Endothelial cell (in vitro differentiated cells): ENCODE measurements at places on chromosomes 6 and 20. TPM values are rescaled to one million over a fixed set of nuclear protein-coding genes. Genes with fewer than 3 reads are reported as not detected.

DNA sequence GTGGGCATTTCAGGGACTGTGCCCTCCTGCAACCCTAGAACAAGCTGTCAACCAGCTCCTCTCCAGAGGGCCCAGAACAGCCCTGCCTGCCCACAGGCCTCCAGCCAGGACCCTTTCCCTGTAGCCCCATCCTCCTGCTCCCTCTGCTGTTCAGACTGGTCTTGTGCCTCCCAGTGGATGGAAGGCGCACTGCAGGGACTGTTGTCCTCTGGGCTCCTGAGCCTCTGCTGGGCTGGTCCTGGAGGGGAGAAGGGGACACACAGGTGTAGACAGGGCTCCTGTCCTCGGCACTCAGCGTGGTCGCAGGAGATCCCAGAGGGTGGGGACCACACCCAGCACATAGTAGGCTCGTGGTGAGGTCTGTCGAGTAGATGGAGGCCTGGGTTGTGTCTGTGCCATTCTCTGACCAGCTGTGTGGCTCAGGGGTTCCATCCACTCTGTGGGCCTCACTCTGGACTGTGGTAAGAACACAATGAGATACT, 11.5 kb downstream of the ITPR3 start:
- peak overlapping the region; percentile 88 for H3K4me3 ChIP-seq
- peak; percentile 83 for DNase-seq
- peaks cover 39% of the 10 kb centered on the region for H3K4me1 ChIP-seq
- H3K27me3 ChIP-seq: peaks cover 10% of the 10 kb centered on the region
- H3K27ac ChIP-seq: peak overlapping the region; percentile 5

Gene NMBR
- not detected for total RNA-seq

Gene EMILIN3
- total RNA-seq: 0.28 TPM

DNA sequence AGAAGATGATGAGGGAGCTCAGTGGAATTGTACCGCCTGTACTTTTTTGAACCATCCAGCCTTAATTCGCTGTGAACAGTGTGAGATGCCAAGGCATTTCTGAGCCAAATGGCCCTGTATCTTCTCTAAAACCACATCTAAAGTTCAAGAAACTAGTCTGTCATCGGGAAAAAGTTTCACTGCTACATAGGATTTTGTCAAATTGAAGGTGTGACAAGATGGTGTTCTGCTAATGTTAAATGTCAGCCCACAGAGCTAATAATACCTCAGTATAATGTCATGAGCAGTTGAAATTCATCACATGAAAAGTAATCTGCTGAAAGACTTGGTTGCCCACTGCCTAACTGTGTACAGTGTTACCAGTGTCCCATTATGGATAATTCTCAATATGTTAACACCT, 9.6 kb downstream of the SUMO4 start:
- no peak overlapping the region for H3K27ac ChIP-seq
- no peak for DNase-seq
- no peaks in the 10 kb centered on the region for H3K4me1 ChIP-seq

DNA sequence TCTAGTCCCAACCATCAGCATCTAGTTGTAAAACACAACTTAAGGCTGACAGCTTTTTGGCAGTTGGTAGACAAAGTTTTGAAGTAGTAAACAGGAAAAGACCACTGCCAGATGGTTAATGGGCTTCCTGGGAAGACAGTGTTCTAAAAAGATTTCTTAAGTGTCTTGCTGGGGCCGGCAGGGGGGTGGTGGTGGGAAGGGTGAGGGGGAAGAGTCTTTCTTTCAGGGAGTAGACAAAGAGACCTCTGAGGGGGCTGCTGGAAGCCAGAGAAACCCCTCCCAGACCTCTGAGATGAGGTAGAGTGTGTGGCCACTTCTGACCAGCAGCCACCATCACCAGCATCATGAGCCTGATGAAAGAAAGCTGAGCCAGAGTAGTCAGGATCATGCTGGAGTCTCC, 784.9 kb downstream of the TENT5A start:
- peaks cover 13% of the 10 kb centered on the region for H3K4me1 ChIP-seq
- H3K4me3 ChIP-seq: no peak overlapping the region
- peak overlapping the region; percentile 95 for H3K27ac ChIP-seq
- H3K27me3 ChIP-seq: no peaks in the 10 kb centered on the region

GRCh38 chr6:110198561-110198960, 18.3 kb downstream of the CDC40 start:
- no peaks in the 10 kb centered on the region for H3K4me1 ChIP-seq
- no peak overlapping the region for H3K27ac ChIP-seq
- no peaks in the 10 kb centered on the region for H3K27me3 ChIP-seq

- no peak overlapping the region for H3K4me3 ChIP-seq
- H3K4me1 ChIP-seq: peaks cover 16% of the 10 kb centered on the region
- no peaks in the 10 kb centered on the region for H3K36me3 ChIP-seq
- peaks cover 3% of the 10 kb centered on the region for H3K27me3 ChIP-seq
- DNase-seq: no peak
Measured at GRCh38 chr6:37779902-37780628, 39.5 kb upstream of the ZFAND3 start.

GRCh38 chr20:44698351-44698750, 16.8 kb upstream of the CCN5 start:
- H3K4me3 ChIP-seq: no peak overlapping the region
- no peaks in the 10 kb centered on the region for H3K36me3 ChIP-seq
- no peaks in the 10 kb centered on the region for H3K27me3 ChIP-seq
- H3K4me1 ChIP-seq: no peaks in the 10 kb centered on the region
- DNase-seq: no peak

Gene TINAG
- not detected for total RNA-seq

GRCh38 chr6:88864359-88865054, 98.9 kb downstream of the RNGTT start:
- H3K4me1 ChIP-seq: peaks cover 6% of the 10 kb centered on the region
- no peak for DNase-seq
- peaks cover 2% of the 10 kb centered on the region for H3K27me3 ChIP-seq
- no peaks in the 10 kb centered on the region for H3K36me3 ChIP-seq
- no peak overlapping the region for H3K27ac ChIP-seq

Gene BTN2A1
- total RNA-seq: 28.7 TPM

GRCh38 chr6:31379850-31380249, 22.9 kb upstream of the HLA-B start:
- H3K27me3 ChIP-seq: no peaks in the 10 kb centered on the region
- H3K36me3 ChIP-seq: no peaks in the 10 kb centered on the region
- DNase-seq: no peak
- no peaks in the 10 kb centered on the region for H3K4me1 ChIP-seq
- no peak overlapping the region for H3K27ac ChIP-seq

- H3K4me3 ChIP-seq: no peak overlapping the region
- no peaks in the 10 kb centered on the region for H3K27me3 ChIP-seq
- H3K36me3 ChIP-seq: peaks cover 10% of the 10 kb centered on the region
- peaks cover 10% of the 10 kb centered on the region for H3K4me1 ChIP-seq
- no peak overlapping the region for H3K27ac ChIP-seq
Measured at GRCh38 chr20:36255445-36255844, 19.2 kb downstream of the AAR2 start.

DNA sequence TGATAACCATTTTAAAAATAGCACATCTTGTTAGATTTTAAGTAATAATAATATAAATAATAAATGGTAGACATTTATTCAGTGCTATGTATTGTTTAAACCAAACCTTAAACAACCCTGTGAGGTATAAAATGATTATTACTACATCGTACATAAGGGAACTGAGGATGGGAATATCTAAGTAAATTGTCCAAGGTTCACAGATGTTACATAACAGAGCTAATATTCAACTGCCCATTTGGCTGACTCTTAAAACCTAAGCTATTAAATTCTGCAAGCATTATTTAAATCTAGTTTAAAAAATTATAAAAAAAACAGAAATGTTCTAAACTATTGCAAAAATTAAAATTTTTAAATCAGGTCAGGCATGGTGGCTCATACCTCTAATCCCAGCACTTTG, 175.1 kb downstream of the COL19A1 start:
- no peak overlapping the region for H3K27ac ChIP-seq
- H3K27me3 ChIP-seq: no peaks in the 10 kb centered on the region

DNA sequence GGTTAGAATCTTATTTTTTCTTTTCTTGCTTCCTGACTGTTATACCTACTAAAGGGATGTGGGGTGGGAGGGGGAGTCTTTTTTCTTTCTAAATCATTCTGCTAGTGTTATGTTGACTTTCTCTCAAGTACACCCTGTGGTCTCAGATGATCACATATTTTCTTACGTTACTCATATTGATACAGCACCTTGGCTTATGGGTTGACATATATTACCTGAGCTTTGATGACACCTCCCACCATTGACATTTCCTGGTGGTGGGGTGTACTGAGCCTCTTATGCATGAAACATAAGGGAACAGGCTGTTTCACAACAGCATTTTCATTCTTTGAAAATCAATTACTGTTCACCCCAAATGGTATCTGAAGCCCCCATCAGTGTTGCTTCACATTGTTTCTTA, 169.8 kb downstream of the MMS22L start:
- H3K36me3 ChIP-seq: no peaks in the 10 kb centered on the region
- H3K27ac ChIP-seq: no peak overlapping the region
- H3K27me3 ChIP-seq: no peaks in the 10 kb centered on the region
- DNase-seq: no peak
- peaks cover 21% of the 10 kb centered on the region for H3K4me1 ChIP-seq
- H3K4me3 ChIP-seq: no peak overlapping the region

DNA sequence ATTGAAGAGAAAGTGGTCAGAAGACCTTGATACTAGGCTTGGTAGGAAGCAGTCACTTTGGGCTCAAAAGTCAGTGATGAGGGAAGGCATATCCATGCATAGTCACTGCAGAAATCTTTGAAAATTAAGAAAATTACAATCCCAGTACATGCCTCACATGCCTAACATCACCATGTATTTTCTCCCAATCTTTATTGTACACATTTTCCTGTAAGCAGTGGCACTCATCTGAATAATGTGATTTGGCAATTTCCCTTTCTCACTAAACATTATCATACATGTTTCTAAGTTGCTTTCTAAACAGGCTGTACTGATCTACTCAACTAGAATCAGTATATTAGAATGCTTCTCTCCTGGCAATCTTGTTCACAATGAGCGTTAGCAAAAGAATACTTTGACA, 280.7 kb upstream of the SUPT3H start:
- H3K36me3 ChIP-seq: no peaks in the 10 kb centered on the region
- H3K4me1 ChIP-seq: no peaks in the 10 kb centered on the region
- peaks cover 14% of the 10 kb centered on the region for H3K27me3 ChIP-seq
- no peak for DNase-seq
- no peak overlapping the region for H3K4me3 ChIP-seq

Gene BPIFB2
- total RNA-seq: not detected

Gene ANKRD66
- total RNA-seq: not detected

- H3K36me3 ChIP-seq: no peaks in the 10 kb centered on the region
- DNase-seq: no peak
- H3K4me1 ChIP-seq: no peaks in the 10 kb centered on the region
- peaks cover 6% of the 10 kb centered on the region for H3K27me3 ChIP-seq
- no peak overlapping the region for H3K4me3 ChIP-seq
- H3K27ac ChIP-seq: no peak overlapping the region
Measured at GRCh38 chr20:62234339-62234738, 4.0 kb upstream of the OSBPL2 start.

DNA sequence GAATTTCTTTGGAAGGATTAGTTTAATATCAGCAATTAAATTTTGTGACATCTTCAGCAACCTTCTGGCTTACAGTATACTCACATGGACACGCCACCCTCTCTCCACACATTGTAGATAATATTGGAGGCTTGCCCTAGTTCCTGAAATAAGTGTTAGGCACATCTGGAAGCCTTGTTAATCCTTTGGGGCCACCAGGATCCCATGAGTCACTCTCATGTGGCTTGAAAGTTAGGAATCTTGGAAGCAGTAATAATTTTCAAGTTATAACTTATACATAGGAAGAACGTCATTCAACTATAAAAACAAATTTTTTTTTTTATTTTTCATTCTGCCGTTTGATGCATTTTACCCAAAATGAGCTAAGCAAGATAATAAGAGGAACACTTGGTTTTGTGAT, 20.5 kb downstream of the LAMA4 start:
- no peaks in the 10 kb centered on the region for H3K27me3 ChIP-seq
- peaks cover 15% of the 10 kb centered on the region for H3K4me1 ChIP-seq
- DNase-seq: no peak
- no peak overlapping the region for H3K4me3 ChIP-seq
- no peaks in the 10 kb centered on the region for H3K36me3 ChIP-seq
- H3K27ac ChIP-seq: no peak overlapping the region

- no peaks in the 10 kb centered on the region for H3K4me1 ChIP-seq
- DNase-seq: no peak
- H3K4me3 ChIP-seq: no peak overlapping the region
- H3K36me3 ChIP-seq: no peaks in the 10 kb centered on the region
Measured at GRCh38 chr6:16437095-16437494, 198.7 kb downstream of the GMPR start.

- H3K36me3 ChIP-seq: peaks cover 49% of the 10 kb centered on the region
- DNase-seq: no peak
- no peaks in the 10 kb centered on the region for H3K27me3 ChIP-seq
- no peak overlapping the region for H3K27ac ChIP-seq
- H3K4me1 ChIP-seq: no peaks in the 10 kb centered on the region
Measured at GRCh38 chr6:90559931-90560330, 26.9 kb downstream of the MAP3K7 start.

DNA sequence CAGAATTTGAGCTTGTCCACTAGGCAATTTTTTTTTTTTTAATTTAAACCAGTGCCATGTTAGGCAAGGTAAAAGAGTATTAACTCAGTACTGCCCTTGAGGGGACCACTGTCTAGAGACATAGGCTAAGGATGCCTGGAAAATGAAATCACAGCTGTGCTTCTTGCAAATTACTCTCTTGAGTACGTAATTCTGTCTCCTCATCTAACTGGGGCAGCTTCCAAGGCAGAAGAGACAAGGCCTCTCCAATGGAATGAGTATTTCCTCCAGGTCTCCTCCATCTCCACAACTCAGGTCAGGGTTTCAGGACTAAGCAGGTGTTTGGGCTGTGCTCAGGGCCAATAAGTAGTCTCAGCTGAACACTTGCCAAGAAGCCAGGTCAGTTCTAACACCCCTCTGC, 33.8 kb upstream of the MRPS10 start:
- H3K4me1 ChIP-seq: peaks cover under 1% of the 10 kb centered on the region
- peaks cover 16% of the 10 kb centered on the region for H3K36me3 ChIP-seq
- H3K27me3 ChIP-seq: peaks cover 1% of the 10 kb centered on the region
- no peak overlapping the region for H3K4me3 ChIP-seq
- DNase-seq: no peak

- no peak within 1 kb of the TSS for H3K4me3 ChIP-seq
- H3K27ac ChIP-seq: no peak within 1 kb of the TSS
- DNase-seq: no peak
- H3K36me3 ChIP-seq: peaks cover 2% of the 10 kb centered on the region
Measured at GRCh38 chr6:41162687-41163418, at the start of gene TREM2. Gene TREM2 (minus strand): TSS chr6:41163116. CDS start chr6:41163082, 34 bp downstream.

Gene HFE
- total RNA-seq: 1.2 TPM

Gene ADTRP
- not detected for total RNA-seq

Gene SLC24A3
- 0.15 TPM for total RNA-seq

GRCh38 chr6:30169658-30170614, 6.6 kb downstream of the TRIM15 start:
- peak; percentile 28 for DNase-seq
- H3K4me1 ChIP-seq: peaks cover 6% of the 10 kb centered on the region
- no peaks in the 10 kb centered on the region for H3K36me3 ChIP-seq

GRCh38 chr20:7250337-7250736, 482.9 kb downstream of the BMP2 start:
- no peak for DNase-seq
- no peaks in the 10 kb centered on the region for H3K4me1 ChIP-seq
- H3K27ac ChIP-seq: no peak overlapping the region

GRCh38 chr20:34389954-34390555, 27.0 kb downstream of the ITCH start:
- no peak overlapping the region for H3K27ac ChIP-seq
- no peaks in the 10 kb centered on the region for H3K27me3 ChIP-seq
- H3K4me1 ChIP-seq: peaks cover 5% of the 10 kb centered on the region
- H3K4me3 ChIP-seq: no peak overlapping the region

Gene APCDD1L
- total RNA-seq: not detected

Gene CTAGE9
- total RNA-seq: not detected

- H3K27me3 ChIP-seq: peaks cover 19% of the 10 kb centered on the region
- no peak overlapping the region for H3K27ac ChIP-seq
- peaks cover 30% of the 10 kb centered on the region for H3K4me1 ChIP-seq
- peak; percentile 79 for DNase-seq
- no peak overlapping the region for H3K4me3 ChIP-seq
Measured at GRCh38 chr6:151390851-151391470, 398 bp downstream of the ZBTB2 start.

Gene MAP3K5
- total RNA-seq: 0.33 TPM
